ENCODE measurements at places on chromosomes 6 and 20. TPM values are rescaled to one million over a fixed set of nuclear protein-coding genes. Genes with fewer than 3 reads are reported as not detected.

The LHFPL5 gene
- not detected for total RNA-seq

The GNMT gene
- 0.18 TPM for total RNA-seq

The IMPG1 gene
- not detected for total RNA-seq

The PLEKHG1 gene
- not detected for total RNA-seq

The OPN5 gene
- total RNA-seq = not detected

The ARID1B gene
- 50.5 TPM for total RNA-seq

The CST7 gene
- not detected for total RNA-seq

The UST gene
- not detected for total RNA-seq

The ABHD16B gene
- not detected for total RNA-seq

The MRPL14 gene
- 143 TPM for total RNA-seq

The CDSN gene
- not detected for total RNA-seq

The TMEM151B gene
- total RNA-seq = not detected

The SEL1L2 gene
- total RNA-seq = not detected
